WTC11 (cell line): ENCODE measurements at places on chromosomes 3 and 15.

- peak; percentile 44 for DNase-seq
These were observed 131.6 kb downstream of the NLGN1 start for GRCh38 chr3:173529062-173529711.

DNA sequence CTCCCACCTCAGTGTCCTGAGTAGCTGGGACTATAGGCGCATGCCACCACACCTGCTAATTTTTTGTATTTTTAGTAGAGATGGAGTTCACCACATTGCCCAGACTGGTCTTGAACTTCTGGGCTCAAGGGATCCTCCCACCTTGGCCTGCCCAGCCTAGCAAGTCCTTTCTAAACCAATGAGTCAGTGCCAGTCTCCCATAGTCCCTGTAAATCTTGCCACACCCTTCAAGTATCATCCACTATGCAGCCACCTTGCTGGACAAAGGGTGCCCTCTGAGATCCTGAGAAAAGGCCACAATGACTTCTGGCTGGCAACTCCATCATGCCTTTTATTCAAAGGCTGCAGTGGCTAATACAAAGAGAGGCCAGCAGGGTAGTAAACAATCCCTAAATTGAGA is 184.0 kb downstream of the ABHD5 start:
- no peak for DNase-seq

DNA sequence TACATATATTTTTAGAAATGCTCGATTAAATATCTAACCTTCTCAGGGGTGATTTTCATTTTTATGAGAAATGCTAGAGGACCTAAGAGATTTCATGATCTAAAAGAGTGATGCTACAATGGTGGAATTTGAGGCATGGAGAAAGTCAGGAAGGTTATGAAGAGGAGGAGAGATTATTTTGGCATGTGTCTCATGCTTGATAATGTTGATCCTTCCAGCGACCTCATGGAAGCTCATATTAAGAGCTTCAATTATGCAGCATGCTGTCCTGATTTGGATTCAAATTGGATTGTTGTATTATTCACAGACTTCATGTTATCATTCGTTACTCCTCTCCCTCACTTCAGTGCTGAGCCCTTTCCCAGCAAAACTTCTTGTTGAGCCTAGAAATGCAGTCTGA is 112.5 kb downstream of the RAP2B start:
- DNase-seq = no peak

GRCh38 chr3:24420224-24420623 is 74.4 kb downstream of the THRB start:
- no peak for DNase-seq

GRCh38 chr3:26252001-26252400 is 370.6 kb upstream of the LRRC3B start:
- no peak for DNase-seq

DNA sequence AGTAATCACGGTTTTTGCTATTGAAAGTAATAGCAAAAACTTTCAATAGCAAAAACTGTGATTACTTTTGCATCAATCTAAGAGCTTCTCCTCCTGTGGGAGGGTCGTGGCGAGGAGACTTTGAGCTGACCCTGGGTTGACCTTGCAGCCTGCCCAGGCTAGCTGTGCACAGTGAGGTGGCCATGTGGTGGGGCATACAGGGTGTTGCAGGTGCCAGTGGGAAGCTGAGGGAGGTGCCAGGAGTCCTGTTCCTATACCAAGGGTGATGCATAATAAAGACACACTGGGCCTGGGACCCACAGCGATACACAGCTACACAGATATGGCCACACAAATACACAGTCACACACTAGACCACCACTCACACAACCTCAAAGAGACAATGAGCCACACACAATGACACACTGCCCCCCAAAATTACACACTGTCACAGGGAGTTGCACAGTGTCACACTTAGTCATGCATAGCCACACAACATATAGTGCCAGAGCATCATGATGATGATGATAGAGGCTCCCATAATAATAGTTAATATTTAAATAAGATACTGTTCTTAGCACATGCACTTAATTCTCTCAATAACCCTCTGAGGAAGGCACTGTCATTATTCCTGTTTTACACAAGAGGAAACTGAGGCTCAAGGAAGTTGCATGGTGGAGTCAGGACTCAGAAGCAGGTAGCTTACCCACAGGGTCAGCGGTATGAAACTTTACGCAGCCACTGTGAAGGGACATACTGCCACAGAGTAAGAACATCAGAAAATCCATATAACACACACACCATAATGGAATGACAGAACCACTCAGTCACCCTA is 6.3 kb downstream of the PLCD1 start:
- DNase-seq = no peak

GRCh38 chr3:142888481-142889211 is at the start of gene PCOLCE2:
Gene PCOLCE2 (minus strand): TSS chr3:142889083. CDS start chr3:142888896, 187 bp downstream.
- peak; percentile 69 for DNase-seq

DNA sequence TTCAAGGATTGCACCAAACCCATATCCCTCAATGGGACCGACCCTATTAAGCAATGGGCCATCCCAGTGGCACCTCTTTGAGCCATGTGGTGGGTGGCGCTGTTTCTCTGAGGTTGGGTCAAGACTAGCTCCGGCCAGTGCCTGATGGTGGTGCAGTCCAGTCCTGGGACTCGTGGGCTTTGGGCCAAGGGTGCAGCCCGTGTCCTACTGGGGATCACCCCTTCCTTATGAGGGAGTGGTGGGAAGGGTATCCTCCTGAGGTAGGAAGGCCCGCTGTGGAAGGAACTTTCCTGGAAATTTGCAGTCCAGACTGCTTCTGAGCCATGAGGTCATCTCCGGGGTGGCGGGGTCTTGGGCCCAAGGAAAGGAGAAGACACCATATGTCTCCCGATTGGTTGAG is 231.6 kb downstream of the SNRPN start:
- DNase-seq = no peak
